ENCODE measurements at places on chromosomes 16 and 17.

DNA sequence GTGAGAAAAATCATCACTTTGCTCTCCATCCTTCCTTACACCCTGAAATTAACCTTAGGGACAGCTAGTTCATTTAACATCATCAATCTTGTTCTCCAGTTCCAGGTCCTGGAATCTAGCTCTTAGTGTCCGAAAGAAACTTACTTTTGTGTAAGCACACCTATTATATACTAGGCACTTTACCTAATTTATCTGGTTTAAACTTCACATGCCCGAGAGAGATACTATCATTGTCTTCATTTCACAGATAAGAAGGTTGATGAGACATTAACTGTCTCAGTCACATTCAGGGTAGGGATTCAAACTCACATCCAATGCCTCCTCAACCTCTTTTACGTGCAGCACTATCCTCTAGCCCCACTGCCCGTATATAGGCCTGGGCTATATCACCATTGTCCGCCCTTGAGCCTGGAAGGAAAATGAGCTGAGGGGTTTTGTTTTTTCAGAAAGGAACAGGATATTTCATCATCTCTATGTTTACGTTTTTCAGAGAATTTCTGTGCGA, 501 bp upstream of the AP2B1 start:
- DNase-seq = no peak

DNA sequence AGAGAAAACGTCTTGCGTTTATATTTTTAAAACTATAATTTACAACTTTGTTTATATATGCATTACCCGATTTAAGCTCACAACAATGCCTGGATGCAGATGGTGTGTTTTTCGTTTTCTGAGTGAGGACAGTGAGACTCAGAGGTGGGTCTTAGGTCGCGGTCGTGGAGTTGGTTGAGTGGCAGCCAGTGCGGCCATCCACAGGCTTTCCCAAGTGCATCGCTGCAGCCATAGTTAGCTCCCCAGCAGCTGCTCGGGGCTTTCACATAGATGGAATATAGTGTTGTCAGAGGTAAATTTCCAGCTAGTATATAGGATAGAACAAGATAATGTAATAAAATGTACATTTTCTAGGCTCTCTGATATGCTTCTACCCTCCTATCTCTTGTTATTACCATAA, 417.8 kb downstream of the CDH13 start:
- DNase-seq = no peak

DNA sequence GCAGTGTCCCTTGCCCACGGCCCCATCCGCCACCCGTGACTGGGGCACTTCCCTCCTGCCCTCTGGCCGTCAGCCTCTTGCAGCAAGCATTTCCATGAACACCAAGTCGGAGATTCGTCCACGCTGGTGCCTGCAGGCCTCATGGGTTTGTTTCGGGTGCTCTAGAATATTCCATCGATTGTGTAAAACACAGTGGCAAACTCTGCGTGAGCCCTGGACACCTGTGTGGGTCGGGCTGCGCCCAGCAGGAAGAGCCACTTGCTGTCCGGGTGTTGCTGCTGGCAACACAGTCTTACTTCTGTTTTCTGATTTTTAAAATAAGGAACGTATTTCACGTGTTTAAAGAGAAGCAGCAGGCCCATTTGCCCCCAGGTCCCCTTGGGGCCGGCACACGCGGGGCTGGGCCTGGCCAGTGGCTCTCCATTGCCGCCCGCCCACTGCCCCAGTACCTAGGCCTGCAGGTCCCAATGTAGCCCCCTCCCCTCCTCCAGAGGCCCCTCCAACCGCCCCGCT, 10.0 kb downstream of the CYBC1 start:
- DNase-seq = no peak

DNA sequence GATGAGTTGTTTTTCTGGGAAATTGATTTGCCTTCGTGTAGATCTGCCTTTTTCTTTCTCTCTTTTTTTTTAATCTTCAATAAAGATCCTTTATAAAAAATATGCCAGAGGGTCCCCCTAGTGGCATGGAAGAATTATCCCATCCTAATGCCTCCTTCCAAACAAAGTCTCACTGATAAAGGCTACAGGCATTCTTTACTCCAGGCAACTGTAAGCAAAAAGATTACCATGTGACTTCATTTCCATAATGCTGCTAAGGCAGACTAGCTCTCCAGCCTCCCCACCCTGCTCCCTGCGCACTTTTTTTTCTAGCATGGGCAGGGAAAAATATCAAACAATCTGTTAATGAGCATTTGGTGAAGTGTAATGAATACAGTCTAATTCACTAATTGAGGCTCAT, 220.2 kb upstream of the CDH8 start:
- DNase-seq = no peak

DNA sequence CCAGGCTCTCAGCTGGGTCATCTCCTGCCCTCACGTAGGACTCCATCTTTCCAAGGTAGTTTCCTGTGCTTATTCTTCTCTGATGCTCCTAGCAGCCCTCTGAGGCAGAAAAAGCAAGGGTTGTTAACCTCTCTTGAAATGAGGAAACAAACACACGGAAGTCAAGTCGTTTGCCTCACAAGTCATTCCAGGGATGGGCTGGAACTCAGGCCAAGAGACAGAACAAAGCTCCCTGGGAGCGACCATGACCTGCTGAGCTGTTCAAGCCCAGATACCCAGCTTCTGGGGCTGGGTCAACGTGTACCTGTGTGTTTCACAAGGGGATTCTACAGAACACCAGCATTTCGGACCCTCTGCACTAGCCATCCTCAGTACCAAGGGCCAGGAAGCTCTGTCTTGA, 28.1 kb downstream of the SRL start:
- peak; percentile 50 for DNase-seq

- no peak for DNase-seq
Measured at GRCh38 chr16:49497466-49497865, 123.9 kb downstream of the C16orf78 start.

DNA sequence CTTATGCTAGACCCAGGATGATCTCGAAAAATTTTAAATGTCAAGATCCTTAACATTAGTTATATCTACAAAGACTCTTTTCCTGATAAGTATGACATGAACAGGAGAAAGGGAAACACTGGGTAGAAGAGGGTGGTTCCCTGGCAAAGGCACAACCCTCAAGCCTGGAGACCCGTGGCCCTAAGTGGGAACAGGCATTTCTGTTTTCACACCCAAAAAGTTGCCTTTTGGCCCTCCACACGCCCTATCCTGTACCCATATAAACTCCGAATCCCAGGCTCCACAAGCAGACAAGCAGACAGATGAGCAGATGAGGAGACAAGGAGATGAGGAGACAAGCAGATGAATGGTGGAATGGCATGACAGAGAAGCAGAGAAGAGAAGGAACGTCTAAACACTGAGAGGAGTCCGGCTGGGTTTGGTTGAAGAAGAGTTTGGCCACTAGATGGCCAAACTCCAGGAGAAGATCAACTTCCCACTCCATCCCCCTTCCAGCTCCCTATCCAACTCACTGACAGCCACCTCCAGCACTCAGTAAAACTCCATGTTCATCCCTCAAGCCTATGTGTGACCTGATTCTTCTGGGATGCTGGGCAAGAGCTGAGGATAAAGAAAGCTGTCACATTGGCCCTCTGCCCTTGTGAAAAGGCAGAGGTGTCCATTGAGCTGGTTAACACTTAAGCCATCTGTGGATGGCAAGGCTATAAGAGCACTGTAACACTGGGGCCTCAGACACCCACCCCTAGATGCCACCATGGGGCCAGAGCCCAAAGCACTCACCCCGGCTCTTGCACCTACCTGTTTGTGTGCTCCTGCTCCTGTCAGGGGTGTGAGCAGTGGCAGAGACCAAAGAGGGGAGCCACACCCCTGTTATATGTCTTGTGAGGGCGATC, 139.6 kb upstream of the FAM20A start:
- no peak for DNase-seq

DNA sequence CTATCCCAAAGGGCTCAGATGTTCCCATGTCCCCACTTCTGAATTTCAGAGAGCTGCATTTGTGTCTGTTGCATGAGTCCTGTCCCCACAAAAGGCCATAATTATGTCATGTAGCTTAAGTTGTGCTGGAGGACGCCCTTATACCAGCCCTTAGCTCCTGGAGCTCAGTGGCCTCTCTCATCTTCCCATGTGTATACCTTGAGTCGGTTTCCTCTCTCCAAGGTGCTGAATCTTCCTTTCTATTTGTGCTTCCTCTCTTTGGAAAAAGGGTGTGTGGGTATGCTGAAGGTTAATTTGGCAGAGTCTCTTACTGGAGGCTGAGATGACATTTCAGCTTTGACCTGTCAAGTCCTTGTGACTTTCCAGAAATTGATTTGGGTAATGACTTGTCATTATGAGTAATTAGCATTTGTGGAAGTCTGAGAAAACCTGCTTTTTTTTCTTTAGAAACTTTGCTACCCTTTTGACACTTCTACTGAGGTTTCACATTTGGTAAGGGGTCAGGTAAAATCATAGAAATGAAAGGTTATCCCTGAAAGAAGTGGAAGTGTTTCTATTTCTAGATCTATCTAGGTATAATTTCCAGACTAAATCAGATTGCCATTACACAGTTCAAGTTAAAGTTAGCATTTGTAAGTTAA, 185.4 kb downstream of the ABCC12 start:
- no peak for DNase-seq

DNA sequence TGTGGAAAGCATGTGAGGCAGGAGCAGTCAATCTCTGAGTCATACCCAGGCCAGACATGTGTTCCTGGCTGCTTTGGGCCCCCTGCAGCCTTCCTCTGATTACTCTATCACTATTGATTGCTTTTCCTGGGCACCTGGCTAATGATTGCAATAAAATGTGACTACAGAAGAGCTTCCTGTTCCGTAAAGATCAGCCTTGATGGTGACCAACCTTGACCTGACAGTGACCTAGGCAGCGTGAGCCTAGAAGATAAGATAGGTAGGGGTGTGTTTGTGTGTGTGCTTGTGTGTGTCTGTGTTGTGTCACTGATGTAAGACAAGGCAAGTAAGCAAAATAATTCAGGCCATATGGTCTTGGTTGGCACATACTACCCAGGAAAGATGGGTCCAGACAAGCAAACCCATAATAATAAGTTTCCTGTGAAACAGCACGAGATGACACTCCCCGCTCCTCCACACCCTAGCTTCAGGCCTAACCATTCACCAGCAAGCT, 367.7 kb upstream of the CDH11 start:
- no peak for DNase-seq

DNA sequence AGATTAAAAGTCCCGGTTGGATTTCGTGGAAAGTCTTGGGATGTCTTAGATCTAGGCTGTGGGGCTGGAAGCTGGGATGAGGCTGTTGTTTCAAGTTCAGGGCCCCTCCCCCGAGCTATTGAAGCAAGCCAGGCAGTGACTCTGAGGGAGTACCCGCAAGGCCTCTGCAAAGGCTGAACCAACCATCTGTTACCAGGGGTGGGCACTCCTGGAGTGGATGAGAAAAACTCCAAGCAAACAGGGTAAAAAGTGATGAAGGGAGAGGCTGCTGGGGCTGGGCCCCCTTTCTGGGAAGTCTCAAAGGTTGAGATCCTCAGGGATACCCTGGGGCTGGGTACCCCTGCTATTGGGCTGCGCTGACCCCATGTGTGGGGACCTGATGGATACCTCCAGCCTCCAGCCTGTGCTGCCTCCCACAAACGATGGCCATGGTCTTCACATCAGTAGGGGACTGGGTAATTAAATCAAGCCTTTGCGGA, 82.4 kb upstream of the KIFC3 start:
- DNase-seq = no peak

- no peak for DNase-seq
Measured at GRCh38 chr17:13351046-13351445, 250.7 kb downstream of the HS3ST3A1 start.

- DNase-seq = no peak
Measured at GRCh38 chr16:63876103-63876502, 1245.8 kb downstream of the CDH11 start.

DNA sequence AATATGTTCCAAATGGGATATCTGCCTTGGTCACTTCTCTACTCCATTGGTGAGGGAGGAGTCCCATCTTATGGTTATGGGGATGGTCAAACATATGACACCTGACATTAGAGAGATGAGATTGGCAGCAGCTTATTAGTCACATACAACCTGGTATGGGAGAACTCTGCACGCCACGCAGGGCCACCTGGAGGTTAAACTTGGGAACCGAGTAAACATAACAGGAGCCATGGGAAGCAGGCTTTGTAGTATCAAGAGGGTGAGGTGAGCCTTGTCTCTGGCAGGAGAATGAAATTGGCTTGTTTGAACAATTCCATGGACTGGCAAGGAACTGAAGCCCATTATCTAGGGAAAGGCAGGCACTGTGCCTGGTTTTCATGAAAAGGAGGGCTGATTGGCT, 238.7 kb upstream of the ELAC2 start:
- no peak for DNase-seq

- DNase-seq = no peak
Measured at GRCh38 chr17:19613979-19614378, 34.6 kb upstream of the ALDH3A2 start.

DNA sequence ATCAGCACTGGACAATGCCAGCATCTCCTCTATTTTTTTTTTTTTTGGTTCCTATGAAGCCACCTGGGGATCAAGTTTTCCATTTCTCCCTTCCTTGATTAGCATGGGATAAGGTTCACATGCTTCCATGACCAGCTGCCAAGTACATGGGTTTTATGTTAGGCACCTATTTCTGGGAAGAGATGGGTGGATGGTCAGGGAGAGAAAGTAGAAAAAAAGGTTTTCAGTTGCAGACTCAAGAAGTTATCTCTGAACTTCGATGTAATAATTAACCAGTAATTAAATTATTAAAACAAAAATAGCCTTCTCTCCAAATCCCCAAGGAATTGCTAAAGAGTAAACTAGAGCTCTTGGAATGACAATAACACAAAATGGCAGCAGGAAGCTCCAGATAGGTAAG, 164.9 kb upstream of the MAF start:
- DNase-seq = peak; percentile 40

DNA sequence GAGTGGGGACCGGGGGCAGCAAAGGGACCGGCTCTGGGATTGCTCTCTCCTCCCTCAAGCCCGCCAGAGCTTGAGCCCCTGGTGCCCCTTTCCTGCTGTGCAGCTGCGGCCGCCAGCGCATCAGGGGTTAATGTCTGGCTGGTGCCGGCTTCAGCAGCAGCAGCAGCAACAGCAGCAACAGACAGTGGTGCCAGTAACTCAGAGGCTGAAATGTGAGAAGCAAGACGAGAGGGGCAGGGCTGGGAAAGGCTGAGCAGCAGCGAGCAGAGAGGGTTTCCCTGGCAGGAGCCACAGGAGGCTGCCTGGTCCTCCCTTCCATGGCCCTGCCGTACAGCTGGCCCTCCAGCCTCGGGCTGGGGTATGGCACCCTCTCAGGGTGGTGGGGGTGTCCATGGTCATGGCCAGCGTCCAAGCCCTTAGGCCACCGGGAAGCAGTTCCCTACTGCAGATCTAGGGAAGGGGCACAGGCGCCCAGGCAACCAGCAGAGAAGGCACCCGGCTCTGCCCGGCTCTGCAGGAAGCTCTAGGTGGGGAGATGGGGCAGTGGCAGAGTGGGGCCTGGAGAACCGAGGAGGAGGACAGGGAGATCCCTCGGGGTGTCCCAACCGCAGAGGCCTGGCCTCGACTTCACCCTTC, 21.1 kb upstream of the TFAP4 start:
- DNase-seq = no peak

GRCh38 chr17:49946964-49947584, 21.9 kb upstream of the DLX4 start:
- DNase-seq = no peak

GRCh38 chr17:63685041-63685440, 14.9 kb downstream of the LIMD2 start:
- DNase-seq = no peak

Measured in small intestine (tissue), 16 donors.